ENCODE measurements at places on chromosomes 16 and 17.
A peak's percentile ranks its signal among the peaks of the same experiment; 100 is the strongest.

GRCh38 chr17:38872671-38873385 is 3.0 kb downstream of the LASP1 start:
- no peak for DNase-seq

DNA sequence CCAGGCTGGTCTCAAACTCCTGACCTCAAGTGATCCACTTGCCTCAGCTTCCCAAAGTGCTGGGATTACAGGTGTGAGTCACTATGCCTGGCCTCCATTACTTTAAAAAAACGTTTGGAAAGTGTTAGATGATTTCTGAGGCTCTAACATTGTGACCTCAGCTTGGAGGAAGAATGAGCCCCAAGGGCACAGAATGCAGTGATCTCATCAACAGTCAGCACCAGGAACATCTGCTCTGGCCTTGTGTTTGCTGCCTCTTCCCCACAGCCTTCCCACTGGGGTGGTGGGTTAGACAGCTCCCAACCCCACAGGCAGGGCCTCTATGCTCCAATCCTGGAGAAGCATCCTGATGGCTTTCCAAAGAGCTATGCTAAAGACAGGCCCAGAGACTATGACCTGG is 37.7 kb upstream of the SREBF1 start:
- no peak for DNase-seq

DNA sequence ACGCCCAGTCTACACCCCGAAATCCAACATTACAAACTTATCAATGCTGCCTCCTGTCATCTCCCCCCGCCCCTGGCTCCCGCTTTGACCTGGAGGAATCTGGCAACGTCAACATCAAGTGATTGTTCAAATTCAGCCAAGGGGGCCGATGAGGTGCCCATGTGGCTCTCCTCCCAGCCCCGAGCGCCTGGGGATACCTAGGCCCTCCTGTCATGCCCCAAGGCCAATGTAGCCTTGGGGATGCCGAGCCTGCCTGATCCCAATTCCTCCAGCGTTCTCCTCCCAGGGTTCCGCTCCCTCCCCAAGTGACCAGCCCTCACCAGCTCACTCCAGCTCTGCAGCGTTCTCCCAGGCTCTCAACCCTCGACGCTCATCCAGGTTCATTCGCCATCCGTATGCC is 59.4 kb downstream of the NXN start:
- no peak for DNase-seq

GRCh38 chr17:30552994-30553566 is 75.9 kb downstream of the GOSR1 start:
- no peak for DNase-seq

DNA sequence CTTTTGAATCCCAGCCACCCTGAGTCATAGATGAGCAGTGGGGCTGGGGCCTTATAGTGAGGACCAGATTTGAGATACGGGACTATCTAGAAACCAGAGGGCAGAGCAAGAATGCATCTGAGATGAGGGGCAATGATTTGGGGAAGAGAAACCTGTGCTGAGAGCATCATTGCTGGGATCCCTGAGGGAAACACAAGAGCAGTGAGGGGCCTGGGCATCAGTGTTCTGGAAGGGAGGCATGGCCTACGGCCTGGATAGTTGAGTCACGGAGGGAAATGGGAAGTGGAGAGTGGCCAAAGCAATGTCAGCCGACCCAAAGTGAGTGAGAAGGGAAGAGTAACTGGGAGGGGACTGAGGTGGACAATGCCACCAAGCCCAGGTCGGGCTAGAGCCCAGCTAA is 5.2 kb downstream of the CAMTA2 start:
- no peak for DNase-seq

GRCh38 chr17:11601661-11602060 is 3.4 kb downstream of the DNAH9 start:
- no peak for DNase-seq

DNA sequence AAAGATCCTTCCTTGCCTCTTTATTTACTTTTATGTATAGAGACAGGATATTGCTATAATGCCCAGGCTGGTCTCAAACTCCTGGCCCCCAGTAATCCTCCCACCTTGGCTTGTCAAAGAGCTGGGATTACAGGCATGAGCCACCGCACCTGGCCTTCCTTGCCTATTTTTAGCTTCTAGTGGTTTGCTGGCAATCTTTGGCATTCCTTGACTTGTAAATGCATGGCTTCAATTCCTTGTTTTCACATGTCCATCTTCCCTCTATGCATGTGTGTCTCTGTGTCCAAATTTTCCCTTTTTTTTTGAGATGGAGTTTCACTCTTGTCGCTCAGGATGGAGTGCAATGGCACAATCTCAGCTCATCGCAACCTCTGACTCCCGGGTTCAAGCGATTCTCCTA is 22.5 kb downstream of the HEXIM2 start:
- no peak for DNase-seq

DNA sequence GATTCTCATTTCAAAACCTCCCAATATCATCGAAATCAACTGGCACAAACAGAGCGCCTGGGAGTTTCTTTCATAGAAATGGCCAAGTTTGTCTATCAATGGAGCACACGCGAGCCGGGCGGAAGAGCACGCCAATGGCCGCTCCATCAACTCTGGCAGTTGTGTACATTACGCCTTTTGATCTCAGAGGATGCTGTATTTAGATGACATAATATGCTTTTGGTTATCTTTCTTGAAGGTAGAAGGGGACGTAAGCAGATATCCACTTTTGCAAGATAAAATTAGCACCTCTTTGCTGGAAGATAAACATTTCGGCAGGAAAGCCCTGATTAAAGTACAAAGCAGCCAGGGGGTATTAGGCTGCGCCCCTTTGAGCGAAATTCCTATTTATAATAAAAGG is 287.4 kb downstream of the IRF8 start:
- DNase-seq, result no peak

DNA sequence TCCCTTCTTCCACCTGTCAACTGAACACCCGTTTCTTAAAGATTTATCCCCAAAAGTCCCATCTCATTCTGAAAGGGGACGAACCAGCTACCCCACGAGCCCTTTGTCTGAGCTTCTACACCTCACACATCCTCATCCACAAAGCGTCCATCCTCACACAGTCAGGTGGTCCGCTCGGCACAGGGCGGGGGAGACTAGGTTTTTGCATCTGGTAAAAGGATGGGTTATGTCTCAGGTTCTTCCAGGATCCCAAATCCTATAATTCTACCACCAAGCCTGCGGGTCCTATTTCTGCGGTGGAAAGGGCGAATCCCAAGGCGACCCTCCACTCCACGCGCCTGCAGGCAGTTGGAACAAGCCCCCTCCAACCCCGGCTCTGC is 458 bp downstream of the GFOD2 start:
- no peak for DNase-seq

- no peak for DNase-seq
Observed at GRCh38 chr16:78024159-78024558, 1.8 kb downstream of the CLEC3A start.

DNA sequence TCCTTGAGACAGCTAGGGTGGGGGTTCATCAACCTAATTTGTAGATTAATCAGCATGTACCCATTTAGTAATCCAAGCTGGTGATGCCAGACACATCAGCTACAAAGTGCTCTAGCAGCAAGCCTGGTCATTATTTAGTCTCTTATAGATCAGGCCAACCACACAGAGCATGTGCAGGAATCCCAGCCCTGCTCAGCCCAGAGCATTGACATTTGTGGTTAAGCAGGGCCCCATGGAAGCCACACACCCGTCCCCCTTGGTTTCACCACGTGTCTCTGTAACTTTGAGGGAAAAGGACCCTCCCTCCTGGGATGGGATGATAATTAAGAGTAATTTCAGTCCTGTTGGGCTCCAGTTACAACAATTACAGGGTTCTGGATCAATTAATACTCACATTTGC is 268.8 kb upstream of the RPL38 start:
- no peak for DNase-seq

GRCh38 chr17:46046957-46047356 is 47.9 kb downstream of the STH start:
- DNase-seq, result no peak

GRCh38 chr16:60241671-60242070 is 1507.6 kb upstream of the GOT2 start:
- no peak for DNase-seq

DNA sequence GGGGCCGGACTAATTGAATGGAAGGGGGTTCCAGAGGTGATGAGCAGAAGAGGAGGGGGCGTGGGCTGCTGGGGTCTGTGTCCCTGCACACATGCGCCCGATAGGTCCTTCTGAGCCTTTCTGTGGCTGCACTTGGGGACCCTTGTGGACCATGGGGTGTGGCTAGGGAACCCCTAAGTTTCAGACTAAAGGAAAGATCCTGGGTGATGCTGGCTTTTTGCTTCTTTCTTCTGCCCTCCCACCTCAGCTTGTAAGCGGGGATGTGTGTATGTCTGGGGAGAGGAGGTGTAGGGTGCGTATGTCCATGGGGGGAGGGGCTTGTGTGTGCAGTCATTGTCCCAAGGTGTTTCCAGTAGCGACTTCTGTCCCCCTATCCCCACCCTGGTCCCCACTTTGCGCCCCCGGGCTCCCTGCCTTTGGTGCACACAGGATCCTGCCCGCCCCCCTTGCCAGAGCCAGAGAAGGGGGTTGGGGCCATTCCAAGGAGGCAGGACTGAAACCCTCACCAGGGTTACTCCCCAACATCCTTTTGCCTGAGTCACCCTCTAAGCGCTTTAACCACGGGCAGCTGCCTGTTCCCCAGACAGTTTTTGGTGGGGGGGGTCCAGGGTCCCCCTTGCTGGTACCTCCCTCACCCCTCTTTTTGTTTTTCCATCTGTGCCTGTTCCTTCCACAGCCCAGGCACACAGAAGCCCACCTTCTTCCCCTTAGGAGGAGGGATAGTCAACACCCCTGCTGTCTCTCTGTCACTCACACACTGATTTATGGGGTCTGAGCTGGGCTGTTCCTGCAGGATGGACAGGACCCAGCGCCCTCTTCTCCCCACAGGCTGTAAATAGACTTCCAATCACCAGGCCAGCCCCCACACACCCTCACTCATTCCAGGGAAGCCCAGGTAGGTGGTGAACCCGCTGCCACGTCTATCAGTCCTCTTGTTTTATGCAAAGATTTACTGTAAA is 83.2 kb downstream of the ARHGAP23 start:
- no peak for DNase-seq

DNA sequence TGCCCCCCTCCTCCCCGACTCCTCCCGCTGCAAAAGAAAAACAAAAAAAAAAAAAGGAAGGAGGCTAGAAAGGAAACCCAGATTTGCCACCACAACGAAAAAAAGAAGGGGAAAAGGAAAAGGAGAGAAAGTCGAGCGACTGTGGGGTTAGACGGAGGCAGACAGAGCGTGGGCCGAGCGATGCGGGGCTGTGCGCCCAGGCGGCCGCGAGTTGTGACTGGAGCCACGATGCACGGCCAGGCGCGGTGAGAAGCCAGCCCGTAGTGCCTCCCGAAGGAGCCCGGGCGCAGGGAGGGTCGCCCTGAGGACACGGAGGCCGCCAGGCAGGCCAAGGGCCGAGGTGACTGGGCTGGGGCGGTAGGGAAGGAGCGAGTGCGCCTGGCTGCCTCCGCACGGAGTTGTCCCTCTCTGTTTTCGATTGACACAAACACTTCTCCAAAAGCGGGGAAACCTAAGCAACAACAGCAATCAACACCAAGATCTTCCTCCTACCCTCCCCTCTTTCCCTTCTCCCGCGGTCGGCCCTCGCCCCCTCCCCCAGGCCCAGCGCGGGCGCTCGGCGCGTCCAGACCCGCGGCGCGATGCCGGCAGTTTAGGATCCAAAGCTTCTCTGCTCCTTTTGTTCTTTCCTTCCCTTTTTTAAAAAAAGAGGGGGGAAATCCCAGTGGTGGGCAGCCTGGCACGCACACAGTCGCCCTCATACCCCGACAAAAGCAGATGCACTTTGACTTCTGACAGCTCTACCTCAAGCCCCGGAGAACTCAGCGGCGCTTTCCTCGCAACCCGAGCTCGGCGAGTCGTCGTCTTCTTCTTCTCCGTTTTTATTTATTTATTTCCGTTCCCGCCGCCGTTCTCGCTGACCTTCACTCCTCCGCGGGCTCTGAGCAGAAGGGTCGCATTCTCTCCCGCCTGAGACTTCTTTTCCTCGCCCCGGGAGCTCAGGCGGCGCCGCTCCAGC is at the start of gene LHX1:
Gene LHX1, plus strand, starts transcription at position 475 of the 958 bp plus-strand sequence. CDS start 723 bp downstream, outside the sequence.
- no peak for DNase-seq

- peak; percentile 64 for DNase-seq
Observed at GRCh38 chr17:4908711-4909496, 6.0 kb upstream of the CHRNE start.

DNA sequence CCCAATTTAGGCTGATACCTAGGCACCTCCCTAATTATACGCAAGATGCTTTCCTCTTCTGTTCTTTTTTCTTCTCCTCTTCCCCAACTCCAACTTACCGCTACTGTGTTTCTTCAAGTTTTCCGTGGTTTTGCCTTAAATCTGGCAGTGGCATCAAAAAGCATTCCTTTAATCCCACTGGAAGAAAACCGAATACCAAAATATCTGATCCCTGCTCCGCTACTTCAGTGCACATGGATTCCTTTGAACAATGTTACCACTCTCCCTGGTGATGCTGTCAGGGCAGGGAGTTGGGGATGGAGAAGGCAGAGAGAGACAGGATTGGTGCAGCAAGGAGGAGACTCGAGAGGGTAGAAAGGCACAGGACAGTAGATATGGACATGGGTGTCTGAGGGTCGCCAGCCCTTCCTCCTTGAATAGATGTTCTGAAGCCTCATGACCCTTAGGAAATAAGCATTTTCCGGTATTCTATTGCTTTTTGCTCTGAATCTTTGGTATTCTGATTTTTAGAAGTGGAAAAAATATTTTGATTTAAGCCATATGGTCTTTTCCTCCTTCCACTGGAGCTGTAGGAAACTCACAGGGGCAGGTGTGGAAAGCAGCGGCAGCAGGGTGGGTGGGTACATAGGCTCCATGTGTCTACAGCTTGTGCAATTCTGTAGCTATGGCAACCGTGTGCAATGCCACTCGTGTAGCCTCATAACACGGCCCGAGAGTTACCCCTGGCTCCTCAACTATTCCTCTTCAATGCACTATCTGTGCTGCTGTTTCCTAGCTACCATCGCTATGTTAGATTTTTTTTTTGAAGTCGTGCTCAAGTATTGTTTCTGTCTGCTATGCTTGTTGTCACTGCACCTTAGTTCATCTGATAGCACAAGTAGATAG is 32.3 kb upstream of the TANC2 start:
- no peak for DNase-seq

Data from GM12892 (cell line).